ENCODE measurements at places on chromosomes 16 and 17.

DNA sequence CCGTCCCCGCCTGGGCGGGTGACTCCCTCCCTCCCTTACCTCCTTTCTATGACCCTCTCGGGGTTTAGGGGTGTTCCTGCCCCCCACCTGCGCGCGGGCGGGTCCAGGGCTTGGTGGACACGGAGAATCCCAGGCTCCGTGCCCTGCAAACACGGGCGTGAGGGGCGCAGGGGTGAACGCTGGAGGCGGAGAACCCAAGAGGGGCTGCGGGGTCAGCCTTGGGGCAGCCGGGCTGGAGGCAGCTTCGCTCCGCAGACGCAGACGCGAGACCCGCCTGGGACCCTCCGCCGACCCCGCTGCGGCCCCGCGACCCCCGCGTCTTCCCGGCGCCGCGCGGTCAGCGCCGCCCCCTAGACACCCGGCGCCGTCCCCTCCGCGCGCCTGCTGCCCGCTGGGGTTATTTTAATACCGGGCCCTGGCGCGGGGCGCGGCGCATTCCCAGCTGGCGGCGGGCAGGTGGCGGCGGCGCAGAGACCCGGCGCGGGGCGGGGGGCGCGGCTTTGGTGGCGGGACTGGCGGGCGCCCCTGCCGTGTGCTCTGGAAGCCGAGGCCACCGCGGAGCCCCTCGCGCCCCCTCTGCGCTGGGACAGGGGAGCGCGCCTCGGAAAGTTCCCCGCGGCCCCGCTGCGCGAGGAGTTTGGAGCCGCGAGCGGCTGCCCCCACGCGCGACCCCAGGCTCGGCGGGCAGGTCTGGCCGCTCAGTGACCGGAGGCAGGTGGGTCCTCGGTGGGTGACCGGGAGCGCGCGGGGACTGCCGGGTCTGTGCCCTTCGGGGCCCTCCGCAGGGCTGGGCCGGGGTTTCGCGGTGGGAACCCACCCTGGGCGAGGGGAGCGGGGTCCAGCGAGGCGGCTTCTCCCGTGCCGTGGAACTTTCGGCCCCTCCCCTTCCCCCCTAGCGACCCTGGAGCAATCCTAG is at the start of gene UTS2R:
UTS2R (plus strand) TSS at position 433 of the 916 bp plus-strand sequence. CDS start 2,560 bp downstream, outside the sequence.
- peak; percentile 20 for DNase-seq

DNA sequence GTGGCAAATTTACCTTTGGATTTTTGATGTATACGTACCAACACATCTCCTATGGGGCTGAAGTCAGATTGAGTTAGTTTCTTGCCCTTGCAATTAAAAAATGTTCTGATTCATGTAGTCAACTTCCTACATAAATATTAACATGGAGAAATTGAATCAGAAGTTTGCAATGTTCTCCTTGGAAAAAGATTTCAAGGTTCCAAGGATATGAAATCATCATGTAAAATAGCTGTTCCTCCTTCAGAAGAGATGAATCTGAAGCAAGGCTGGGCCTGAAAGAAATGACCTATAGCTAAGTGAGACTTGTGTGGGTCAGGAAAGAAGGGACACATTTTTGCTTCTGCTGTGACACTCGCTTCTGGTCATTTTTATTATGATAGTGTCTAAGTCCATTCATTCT is 131.7 kb downstream of the RGS9 start:
- no peak for DNase-seq

DNA sequence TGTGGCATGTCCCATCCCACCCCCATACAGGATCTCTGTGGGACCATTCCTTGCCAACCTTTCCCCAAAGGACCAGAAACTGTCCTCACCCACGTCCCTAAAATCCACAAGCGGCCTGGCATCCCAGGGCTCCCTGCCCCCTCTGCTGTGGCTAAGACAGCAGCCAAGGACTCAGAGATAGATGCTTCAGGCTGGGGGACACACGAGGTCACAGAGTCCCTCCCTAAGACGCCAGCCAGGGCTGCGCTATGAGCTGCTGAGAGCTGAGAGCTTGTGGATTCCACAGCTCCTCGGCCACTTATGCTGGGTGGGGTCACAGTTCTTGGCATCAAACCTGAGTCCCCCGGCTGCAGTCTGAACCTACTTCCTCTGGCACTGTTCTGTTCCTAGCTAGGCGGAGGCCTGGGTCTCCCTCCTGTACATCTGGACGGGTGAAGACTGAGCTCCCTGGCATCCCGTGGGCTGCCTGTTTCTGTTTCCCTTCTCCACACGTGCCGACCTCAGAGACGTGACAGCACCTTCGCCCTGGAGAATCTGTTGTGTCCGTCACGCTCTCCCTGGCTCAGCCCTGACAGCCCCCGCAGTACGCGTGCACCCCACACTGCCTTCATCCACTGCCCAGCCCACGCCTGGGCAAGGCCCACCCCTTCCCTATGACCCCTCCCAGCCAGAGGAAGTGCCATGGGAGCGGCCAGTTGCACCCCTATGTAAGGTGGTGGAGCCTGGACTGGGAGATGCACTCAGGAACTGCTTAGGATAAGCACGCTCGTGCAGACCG is 61.2 kb downstream of the ENGASE start:
- DNase-seq, result no peak

- peak; percentile 91 for DNase-seq
These were observed 14.0 kb downstream of the TMEM92 start for GRCh38 chr17:50288306-50288705.

DNA sequence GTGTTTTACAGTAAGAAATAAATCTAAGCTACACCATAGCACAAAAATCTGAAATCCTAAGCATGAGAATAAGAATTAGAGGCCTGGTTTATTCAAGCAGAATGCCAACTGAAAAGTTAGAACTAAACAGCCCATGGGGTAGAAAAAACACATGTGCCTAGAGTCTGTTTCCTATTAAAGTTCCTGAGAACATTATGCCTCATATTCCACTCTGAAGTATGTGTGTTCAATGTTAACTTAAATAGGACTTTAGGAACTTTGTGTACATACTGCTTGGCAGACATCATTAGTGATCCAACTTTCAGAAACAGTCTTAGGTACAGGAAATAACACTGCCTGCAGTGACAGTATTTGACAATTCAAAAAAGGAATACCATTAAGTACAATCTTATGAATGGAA is 18.2 kb downstream of the HEATR6 start:
- DNase-seq, result no peak

- DNase-seq, result no peak
These were observed 13.1 kb downstream of the CTU2 start for GRCh38 chr16:88719267-88719932.

DNA sequence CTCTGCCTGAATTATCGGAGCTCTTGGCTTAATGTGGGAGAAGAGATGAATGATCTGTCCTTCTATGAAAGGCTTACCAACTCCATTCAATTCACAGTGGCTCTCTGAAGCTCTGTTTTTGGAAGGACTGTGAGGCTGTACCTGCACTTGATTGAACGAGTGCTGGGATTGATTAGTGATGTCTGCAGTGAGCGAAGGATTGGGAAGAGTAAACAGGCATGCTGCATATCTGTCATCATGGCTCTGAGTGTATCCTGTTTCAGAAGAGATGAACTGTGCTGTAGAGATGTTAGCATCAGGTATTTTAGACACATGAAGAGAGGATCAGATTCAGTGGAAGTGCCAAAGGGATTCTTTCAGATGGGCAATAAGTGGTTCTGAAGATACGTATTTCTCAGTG is 564.0 kb downstream of the MAF start:
- no peak for DNase-seq

- DNase-seq, result no peak
These were observed 23.0 kb downstream of the METTL22 start for GRCh38 chr16:8644211-8645140.

DNA sequence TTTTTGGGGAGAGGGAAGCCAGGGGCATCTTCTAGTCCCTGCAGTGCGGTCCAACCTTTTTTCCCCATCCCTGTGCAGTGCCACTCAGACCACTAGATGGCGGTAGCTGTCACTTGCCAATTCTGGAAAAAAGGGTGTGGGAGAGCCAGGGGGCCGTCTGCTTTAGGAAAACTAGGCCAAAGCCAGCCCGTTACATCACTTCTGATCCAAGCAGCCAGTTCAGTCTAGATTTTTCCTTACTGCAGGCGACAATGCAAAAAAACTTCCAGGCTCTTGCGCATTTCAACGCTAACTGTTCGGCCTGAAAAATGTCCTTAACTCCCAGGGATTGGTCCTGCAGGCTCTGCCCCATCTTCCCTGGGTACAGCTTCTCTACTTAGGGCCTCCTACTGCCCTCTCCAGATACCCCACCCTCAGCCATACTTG is 69.2 kb upstream of the CES5A start:
- DNase-seq, result peak; percentile 54

DNA sequence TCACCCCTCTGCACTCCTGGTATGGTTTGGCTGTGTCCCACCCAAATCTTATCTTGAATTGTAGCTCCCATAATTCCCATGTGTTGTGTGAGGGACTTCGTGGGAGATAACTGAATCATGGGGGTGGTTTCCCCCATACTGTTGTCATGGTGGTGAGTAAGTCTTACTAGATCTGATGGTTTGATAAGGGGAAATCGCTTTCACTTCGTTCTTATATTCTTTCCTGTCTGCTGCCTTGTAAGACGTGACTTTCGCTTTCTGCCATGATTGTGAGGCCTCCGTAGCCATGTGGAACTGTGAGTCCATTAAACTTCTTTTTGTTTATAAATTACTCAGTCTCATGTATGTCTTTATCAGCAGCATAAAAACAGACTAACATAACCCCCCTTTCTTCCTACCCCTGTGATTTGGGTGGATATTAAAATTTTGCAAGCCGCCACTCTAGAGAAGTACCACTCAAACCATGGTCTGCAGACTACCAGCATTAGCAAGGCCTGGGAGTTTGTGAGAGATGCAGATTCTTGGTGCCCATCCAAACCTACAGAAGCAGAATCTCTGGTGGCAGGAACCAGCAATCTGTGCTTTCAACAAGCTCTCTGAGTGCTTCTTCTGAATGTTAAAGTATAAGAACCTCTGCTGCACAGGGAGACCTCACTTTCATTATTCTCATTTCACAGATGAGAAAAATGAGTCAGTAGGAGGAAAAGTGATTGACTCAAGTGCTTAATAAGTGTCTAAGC is 999.5 kb upstream of the EEF2KMT start:
- no peak for DNase-seq
